Psoas muscle (tissue), 8 donors: ENCODE measurements at places on chromosomes 5 and 9. TPM values are rescaled to one million over a fixed set of nuclear protein-coding genes. Genes with fewer than 3 reads are reported as not detected.

PCDHB16 gene
- 0.22 TPM for polyA plus RNA-seq

LHX3 gene
- polyA plus RNA-seq = not detected

TIFAB gene
- not detected for polyA plus RNA-seq

TMOD1 gene
- polyA plus RNA-seq = 65.4 TPM

SUSD3 gene
- polyA plus RNA-seq = 0.31 TPM

SLC34A3 gene
- polyA plus RNA-seq = not detected

SLC27A6 gene
- polyA plus RNA-seq = 0.14 TPM

SLC6A3 gene
- 0.01 TPM for polyA plus RNA-seq

SLC36A2 gene
- 5.8 TPM for polyA plus RNA-seq

CSF2 gene
- 0.14 TPM for polyA plus RNA-seq

CCDC107 gene
- 36.3 TPM for polyA plus RNA-seq

STK32A gene
- polyA plus RNA-seq = 0.30 TPM

FOXI1 gene
- polyA plus RNA-seq = not detected

PDE6A gene
- 0.10 TPM for polyA plus RNA-seq

CPLANE1 gene
- polyA plus RNA-seq = 1.4 TPM

SPINK14 gene
- polyA plus RNA-seq = not detected

GAS1 gene
- polyA plus RNA-seq = 13.7 TPM

CD72 gene
- 0.68 TPM for polyA plus RNA-seq

IARS1 gene
- polyA plus RNA-seq = 45.6 TPM

VLDLR gene
- 7.9 TPM for polyA plus RNA-seq

RNF183 gene
- not detected for polyA plus RNA-seq

C9orf40 gene
- 4.2 TPM for polyA plus RNA-seq

GAPVD1 gene
- 10.5 TPM for polyA plus RNA-seq

CCL28 gene
- 0.06 TPM for polyA plus RNA-seq

PKN3 gene
- 2.9 TPM for polyA plus RNA-seq

SPATA31E1 gene
- polyA plus RNA-seq = not detected

EQTN gene
- not detected for polyA plus RNA-seq

SLCO4C1 gene
- polyA plus RNA-seq = under 0.01 TPM

DMRT3 gene
- polyA plus RNA-seq = 0.07 TPM

BTNL3 gene
- polyA plus RNA-seq = 0.01 TPM

GNAQ gene
- 12.2 TPM for polyA plus RNA-seq

PLEKHG4B gene
- 0.01 TPM for polyA plus RNA-seq

C5orf52 gene
- polyA plus RNA-seq = not detected

ZNG1C gene
- polyA plus RNA-seq = 11.9 TPM

SOHLH1 gene
- not detected for polyA plus RNA-seq

SLC36A3 gene
- polyA plus RNA-seq = not detected

LCN6 gene
- 10.8 TPM for polyA plus RNA-seq

PCDHGA5 gene
- 0.38 TPM for polyA plus RNA-seq

THBS4 gene
- polyA plus RNA-seq = 49.0 TPM

SPINK13 gene
- polyA plus RNA-seq = not detected

SLC25A2 gene
- 0.04 TPM for polyA plus RNA-seq

PCDHA13 gene
- not detected for polyA plus RNA-seq

F2RL2 gene
- polyA plus RNA-seq = not detected

MVB12B gene
- 1.5 TPM for polyA plus RNA-seq

UQCRQ gene
- polyA plus RNA-seq = 760 TPM

QRFP gene
- polyA plus RNA-seq = 0.01 TPM

DDX4 gene
- 0.03 TPM for polyA plus RNA-seq

HAPLN1 gene
- polyA plus RNA-seq = not detected

PRDM9 gene
- not detected for polyA plus RNA-seq

OR1L1 gene
- polyA plus RNA-seq = not detected

FUT7 gene
- polyA plus RNA-seq = 0.06 TPM

VPS13A gene
- 4.7 TPM for polyA plus RNA-seq

TMEM232 gene
- polyA plus RNA-seq = 0.58 TPM

ACOT12 gene
- polyA plus RNA-seq = not detected

PCDHGB5 gene
- polyA plus RNA-seq = 0.61 TPM

TMCO6 gene
- polyA plus RNA-seq = 6.4 TPM
